WTC11 (cell line): ENCODE measurements at places on chromosomes 6 and 20. TPM values are rescaled to one million over a fixed set of nuclear protein-coding genes. Genes with fewer than 3 reads are reported as not detected.

GRCh38 chr6:21348146-21348503 is 245.4 kb upstream of the SOX4 start:
- no peak for DNase-seq

DNA sequence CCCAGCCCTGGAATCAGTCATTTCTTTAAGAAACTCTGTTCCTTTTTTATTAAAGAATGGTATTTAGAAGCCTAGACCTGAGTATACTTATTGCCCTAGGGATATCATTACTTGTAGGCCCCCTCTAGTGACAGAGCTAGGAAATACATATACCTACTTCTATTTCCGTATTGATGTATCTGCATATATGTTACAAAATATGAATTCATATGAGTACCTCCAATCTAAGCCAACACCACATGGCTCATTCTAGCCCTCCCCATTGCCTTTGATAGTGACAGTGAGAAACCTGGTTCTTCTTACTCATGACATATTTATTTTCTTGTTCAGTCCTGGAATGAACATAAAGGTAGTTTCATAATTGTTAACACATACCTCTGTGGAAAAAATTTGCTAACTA is 137.2 kb downstream of the FARS2 start:
- no peak for DNase-seq

- no peak for DNase-seq
These were observed 59.4 kb downstream of the ME1 start for GRCh38 chr6:83371423-83371822.

DNA sequence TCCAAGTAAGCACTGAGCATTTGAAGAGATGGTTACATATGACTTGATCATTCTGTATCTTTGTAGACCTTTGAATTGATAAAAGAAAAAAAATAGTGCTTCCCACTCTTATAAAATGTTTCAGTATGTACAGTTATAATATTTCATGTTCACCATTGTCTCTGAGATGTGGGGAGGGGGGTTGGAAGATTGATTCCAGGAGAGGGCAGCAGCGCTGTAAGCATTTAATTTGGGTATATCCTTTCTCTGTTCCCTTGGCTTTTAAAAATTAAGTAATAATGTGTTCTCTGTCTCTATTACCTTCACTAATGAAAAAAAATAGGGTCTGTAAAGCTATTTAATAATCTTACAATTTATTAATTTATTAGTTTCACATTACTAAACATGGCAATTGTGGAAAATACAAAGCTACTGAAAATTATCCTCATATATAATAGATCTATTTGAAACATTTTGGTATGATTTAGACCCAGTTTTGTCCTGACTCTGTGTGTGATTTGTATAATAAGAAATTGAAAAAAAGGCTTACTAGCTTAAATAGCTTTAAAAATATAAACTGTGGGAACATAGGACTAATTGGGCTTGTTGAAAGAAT is 341.2 kb downstream of the CDKAL1 start:
- no peak for DNase-seq

GRCh38 chr6:167235005-167235404 is 56.1 kb upstream of the UNC93A start:
- no peak for DNase-seq

- no peak for DNase-seq
These were observed 113.3 kb downstream of the CDKAL1 start for GRCh38 chr6:20647585-20647984.

- no peak for DNase-seq
These were observed 58.7 kb downstream of the MAP3K4 start for GRCh38 chr6:161050134-161050765.

- no peak for DNase-seq
These were observed 37.1 kb downstream of the SLC22A23 start for GRCh38 chr6:3419624-3420272.

Gene KIF25
- 0.28 to 1.1 TPM (median 0.71 TPM) in 3 replicates for total RNA-seq

Gene IYD
- total RNA-seq: 0.07 TPM in 1 of 3 replicates, not detected in the others
